ENCODE measurements at places on chromosomes 1 and 21.

- no peak for DNase-seq
Observed at GRCh38 chr21:31193761-31194160, 150.3 kb downstream of the TIAM1 start.

GRCh38 chr1:166353213-166353612 lies 186.4 kb upstream of the FAM78B start:
- DNase-seq: no peak

DNA sequence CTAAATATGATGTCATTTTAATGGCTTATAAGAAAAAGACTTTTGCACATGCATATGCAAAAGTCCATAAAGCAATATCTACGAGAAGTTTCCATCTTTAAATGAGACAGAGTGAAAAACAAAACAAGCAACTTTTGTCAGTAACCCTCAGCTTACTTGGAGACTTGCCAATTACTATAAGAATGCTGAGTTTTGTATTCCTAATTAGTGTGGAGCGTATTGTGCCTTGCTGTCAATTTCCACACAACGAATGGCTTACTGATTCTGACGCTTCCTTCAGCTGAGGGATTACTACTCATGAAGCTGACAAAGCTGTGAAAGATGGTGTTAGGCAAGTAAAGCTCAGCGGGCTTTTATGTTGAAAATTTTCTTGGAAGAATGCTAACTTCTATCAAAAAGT lies 440.4 kb upstream of the ADAMTS5 start:
- DNase-seq: peak; percentile 35

DNA sequence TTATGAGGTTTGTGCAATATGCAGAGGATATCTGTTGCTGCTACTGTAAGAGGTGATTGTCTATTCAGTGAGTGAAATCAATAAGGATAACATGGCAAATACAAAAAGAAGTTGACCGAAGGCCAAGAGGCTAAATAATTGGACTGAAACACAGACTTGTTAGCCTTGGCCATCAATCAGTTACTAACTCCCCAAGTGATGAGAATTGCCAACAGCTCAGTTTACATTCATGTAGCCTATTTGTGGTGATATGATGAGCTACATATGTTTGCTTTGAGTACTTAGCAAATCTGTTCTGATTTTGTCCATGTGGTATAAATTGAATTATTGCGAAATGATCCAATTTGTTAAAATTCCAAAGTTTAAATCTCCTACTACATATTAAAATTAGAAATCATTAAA lies 68.6 kb upstream of the VAV3 start:
- DNase-seq: no peak

GRCh38 chr1:149936170-149936991 lies at the start of gene MTMR11:
Gene MTMR11 (minus strand): TSS chr1:149936879. CDS start chr1:149936647, 232 bp downstream.
- DNase-seq: no peak

DNA sequence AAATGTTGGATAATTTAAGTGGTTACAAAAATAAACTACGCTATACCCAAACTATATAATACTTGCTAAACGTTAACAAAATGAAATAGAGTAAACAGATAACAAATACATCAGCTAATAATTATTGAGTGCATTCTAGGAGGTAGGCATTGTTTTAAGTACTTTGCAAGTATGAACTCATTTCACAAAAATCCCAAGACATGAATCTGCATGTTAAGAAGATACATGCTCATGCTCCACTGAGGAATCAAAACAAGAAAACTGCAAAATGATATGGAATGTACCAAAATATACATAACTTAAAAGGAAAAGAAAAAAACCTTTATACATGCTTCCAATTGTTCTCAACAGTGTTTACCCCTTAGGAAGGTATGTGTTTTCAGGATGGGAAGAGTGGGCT lies 2.5 kb downstream of the FRRS1 start:
- no peak for DNase-seq

DNA sequence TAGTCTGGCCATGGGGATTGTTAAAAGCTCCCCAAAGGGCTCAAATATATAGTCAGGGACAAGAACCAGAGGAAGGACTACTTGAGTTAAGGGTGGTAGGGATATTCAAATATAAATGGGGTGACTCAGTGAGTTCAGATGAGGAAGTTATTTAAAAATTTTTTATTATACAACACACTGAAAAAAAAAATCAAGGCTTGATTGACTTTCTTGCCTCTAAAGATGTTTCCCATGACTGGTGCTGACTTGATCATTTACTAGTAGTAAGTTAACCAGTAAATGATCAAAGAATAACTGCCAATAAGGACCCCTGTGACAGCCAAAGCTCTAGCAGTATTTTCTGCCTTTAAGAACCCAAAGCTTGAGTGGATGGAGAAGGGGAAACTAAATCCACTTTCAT lies 357.6 kb upstream of the NR5A2 start:
- no peak for DNase-seq

GRCh38 chr1:228734881-228735801 lies at the start of gene RHOU:
Gene RHOU (plus strand): TSS chr1:228735479. CDS start chr1:228735743, 264 bp downstream.
- DNase-seq: peak; percentile 90

- DNase-seq: no peak
Observed at GRCh38 chr1:185408700-185409270, 91.7 kb upstream of the IVNS1ABP start.

DNA sequence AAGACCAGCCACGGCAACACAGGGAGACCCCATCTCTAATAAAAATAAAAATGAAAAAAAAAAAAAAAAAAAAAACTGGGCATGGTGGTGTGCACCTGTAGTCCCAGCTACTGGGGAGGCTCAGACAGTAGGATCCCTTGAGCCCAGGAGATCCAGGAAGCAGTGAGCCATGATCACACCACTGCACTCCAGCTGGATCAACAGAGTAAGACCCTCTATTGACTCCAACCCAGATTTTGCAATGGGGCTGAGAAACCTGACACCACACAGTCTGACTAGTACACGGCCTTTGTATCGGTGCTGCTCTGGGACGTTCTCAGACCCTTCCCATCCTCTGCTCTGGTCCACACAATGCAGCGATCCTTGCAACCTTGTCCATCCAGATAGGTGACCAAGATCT lies 31.8 kb downstream of the SPATA21 start:
- DNase-seq: no peak

GRCh38 chr1:78856096-78856495 lies 150.4 kb downstream of the ADGRL4 start:
- DNase-seq: no peak

- DNase-seq: no peak
Observed at GRCh38 chr1:54163051-54163450, 10.3 kb upstream of the CDCP2 start.
